ENCODE measurements at places on chromosomes 5 and 9.

- peak; percentile 58 for ATAC-seq
These were observed 156.4 kb downstream of the ST8SIA4 start for GRCh38 chr5:100746730-100747129.

DNA sequence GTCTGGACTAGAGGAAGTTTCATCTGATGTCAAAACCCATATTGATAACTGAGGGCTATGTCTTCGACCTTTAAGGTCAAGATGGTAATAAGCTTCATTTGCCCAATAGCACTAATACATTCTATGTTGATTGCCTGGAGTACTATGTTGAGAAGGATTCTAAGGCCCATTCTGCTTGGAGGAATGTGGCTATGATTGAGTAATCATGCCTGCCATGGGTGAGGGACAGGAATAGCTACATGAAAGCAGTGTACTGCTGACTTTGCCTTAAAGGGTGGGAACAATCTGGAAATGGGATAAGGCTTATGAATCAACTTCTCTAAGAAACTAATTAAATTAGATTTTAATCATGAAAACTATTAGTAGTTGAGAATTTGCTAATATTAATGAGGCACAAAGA lies 13.6 kb downstream of the NNT start:
- no peak for ATAC-seq

- peak; percentile 63 for ATAC-seq
These were observed 109.8 kb upstream of the ZNF462 start for GRCh38 chr9:106753155-106753671.

DNA sequence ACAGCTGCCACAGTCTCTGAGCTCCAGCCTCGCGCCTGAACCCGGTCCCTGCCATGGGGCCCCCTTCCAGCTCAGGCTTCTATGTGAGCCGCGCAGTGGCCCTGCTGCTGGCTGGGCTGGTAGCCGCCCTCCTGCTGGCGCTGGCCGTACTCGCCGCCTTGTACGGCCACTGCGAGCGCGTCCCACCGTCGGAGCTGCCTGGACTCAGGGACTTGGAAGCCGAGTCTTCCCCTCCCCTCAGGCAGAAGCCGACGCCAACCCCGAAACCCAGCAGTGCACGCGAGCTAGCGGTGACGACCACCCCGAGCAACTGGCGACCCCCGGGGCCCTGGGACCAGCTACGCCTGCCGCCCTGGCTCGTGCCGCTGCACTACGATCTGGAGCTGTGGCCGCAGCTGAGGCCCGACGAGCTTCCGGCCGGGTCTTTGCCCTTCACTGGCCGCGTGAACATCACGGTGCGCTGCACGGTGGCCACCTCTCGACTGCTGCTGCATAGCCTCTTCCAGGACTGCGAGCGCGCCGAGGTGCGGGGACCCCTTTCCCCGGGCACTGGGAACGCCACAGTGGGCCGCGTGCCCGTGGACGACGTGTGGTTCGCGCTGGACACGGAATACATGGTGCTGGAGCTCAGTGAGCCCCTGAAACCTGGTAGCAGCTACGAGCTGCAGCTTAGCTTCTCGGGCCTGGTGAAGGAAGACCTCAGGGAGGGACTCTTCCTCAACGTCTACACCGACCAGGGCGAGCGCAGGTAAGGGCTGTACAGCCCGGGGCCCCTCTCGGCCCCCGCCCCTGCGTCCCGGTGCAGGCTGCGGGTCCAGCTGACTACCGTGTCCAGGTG lies 509 bp downstream of the LVRN start:
- ATAC-seq: no peak

DNA sequence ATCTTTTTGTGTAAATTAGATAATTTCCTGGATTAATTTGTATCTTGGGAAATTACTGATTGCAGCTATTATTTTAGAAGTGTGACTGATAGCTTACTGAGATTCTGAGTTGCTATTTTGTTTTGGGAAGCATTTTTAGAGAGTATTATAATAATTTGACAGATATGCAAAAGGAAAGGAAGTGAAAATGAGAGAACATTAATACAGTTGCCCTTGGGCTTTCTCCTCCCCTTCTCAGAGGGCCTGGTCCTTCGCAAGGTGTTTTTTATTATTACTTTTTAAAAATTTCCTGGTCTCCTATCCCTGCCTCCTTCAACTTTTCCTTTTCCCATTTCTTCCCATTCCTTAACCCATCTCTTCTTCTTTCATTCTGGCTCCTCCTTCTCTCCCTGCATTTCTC lies 32.6 kb downstream of the UBAP1 start:
- ATAC-seq: no peak

DNA sequence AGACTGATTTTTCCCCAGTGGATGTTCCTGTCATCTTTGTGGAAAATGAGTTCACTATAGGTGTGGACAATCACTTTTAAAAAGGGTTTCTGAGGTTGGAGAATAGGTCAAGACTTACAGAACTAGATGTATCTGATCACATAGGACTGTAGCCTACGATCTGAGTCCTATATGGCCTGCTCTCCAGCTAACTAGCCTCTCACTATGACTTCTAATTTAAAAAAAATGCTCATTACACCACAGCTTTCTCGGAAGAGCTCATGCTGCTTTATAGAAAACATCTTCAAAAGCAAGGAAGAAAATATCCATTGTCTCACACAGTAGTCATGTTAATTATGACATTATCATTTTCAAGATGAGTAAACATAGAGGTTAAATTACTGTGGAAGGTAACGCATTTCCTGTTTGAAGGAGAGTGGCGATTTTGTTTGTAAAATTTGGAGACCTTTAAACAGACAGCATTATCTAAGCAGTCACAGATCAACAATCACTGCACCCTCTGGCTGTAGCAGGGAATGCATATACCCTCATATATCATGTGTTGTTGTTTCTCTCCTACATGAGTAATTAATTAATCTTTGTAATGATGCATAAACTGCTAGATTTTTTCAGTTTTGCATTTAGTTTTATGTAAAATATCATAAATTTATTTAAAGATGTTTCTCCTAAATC lies 573.7 kb downstream of the GABRG2 start:
- no peak for ATAC-seq

DNA sequence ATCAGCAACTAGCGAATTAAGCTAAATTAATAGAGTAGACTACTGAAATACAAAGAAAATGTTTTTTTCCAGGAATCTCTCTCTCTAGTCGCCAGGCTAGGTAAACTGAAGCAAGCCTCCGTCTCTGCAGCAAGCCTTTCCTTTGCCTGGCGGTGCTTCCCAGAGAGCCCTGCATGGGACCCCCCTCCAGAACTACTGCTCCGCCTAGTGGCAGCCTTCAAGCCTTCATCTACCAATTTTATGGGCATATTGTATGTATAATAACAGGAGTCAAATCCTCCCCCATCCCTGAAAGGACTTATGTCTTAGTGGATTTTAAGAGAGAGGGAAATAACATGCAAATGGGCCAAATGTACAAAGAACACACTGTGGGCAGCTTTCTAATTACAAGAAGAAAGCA lies 241.9 kb downstream of the SAXO1 start:
- ATAC-seq: no peak

- ATAC-seq: no peak
These were observed 299.2 kb downstream of the EDIL3 start for GRCh38 chr5:84085387-84086041.

GRCh38 chr9:35618854-35619799 lies 914 bp upstream of the CD72 start:
- peak; percentile 82 for ATAC-seq

DNA sequence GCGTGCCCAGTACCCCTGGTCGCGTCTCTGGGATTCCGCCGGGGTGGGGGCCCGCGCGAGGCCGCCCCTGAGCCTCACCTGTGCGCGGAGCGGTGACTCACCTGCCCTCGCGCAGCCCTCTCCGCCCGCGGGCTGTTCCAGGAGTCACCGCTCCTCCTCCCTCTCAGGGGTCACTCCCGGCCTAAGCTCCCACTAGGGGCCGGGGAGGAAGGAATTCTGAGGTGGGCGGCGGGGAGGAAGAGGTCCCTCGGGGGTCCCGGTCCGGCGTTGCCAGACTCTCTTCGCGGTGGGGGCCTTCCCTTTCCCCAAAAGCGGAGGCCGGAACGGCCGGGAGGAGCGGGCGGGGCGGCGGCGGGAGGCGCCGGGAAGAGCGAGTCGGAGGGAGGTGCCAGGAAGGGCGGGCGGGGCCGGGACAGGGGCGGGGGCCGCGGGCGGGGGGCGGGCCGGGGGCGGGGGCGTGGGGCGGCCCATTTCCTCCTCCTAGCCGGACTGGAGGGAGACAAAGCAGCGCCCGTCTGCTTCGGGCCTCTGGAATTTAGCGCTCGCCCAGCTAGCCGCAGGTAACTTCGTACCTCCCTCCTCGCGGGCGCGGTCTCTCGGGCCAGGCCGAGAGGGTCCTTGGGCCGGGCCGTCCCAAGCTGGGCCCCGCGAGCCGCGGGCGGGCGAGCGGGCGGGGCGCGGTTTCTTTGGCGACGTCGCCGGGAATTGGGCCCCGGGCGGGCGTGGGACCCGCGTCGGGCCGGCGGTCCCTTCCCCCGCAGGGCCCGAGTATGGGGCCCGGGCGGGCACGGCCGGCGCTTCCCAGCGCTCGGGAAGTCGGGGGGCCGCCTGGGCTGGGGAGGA lies at the start of gene CTNNA1:
Gene CTNNA1, plus strand, starts transcription at position 475 of the 843 bp plus-strand sequence. CDS start 28,500 bp downstream, outside the sequence.
- ATAC-seq: peak; percentile 81

GRCh38 chr9:114852050-114852594 lies 46.3 kb upstream of the TNFSF15 start:
- no peak for ATAC-seq

GRCh38 chr9:84701801-84702200 lies 32.3 kb downstream of the NTRK2 start:
- ATAC-seq: peak; percentile 40
